ENCODE measurements at places on chromosomes 1 and 21.

GRCh38 chr21:23968008-23968407, 1639.3 kb downstream of the MRPL39 start:
- no peak for DNase-seq

GRCh38 chr1:198472119-198472518, 68.4 kb downstream of the ATP6V1G3 start:
- no peak for DNase-seq

DNA sequence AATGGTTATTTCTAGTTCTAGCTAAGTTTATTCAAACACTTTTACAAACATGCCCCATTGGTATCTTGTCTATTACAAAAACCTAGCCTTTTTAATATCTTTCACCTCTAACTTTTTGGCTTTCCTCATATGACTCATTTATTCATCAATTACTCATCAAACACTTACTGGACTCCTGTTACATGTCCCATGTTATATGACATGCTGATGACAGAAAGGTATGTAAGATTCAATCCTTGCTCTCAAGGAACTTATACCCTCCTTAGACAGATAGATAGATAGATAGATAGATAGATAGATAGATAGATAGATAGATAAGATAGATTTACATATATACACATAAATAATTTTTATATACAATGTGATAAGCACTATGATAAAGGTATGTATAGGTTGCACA, 33.9 kb upstream of the INSL5 start:
- DNase-seq, result no peak

- no peak for DNase-seq
Measured at GRCh38 chr1:147891088-147891487, 11.5 kb upstream of the GJA8 start.

DNA sequence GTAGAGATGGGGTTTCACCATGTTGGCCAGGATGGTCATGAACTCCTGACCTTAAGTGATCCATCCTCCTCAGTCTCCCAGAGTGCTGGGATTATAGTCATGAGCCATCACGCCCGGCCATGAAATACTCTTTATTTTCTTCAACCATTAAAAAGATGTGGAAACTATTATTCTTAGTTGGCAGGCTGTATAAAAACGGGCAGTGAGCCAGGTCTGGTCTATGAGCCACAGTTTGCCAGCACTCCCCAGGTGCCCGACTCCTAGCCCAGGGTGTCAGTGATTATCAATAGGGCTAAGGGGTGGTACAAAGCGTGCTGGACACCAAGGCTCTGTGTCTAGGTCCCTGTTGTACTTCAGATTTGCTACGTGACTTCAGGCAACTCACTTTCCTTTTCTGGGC, 3.7 kb upstream of the TMEM61 start:
- DNase-seq, result no peak

GRCh38 chr1:219542828-219543518, 69.9 kb downstream of the ZC3H11B start:
- DNase-seq, result peak; percentile 64

GRCh38 chr1:200875416-200875815, 2.6 kb downstream of the GPR25 start:
- no peak for DNase-seq

- DNase-seq, result no peak
Measured at GRCh38 chr21:44929799-44930542, 9.3 kb upstream of the ITGB2 start.
